ENCODE measurements at places on chromosomes 6 and 20. TPM values are rescaled to one million over a fixed set of nuclear protein-coding genes. Genes with fewer than 3 reads are reported as not detected.
A peak's percentile ranks its signal among the peaks of the same experiment; 100 is the strongest.

DNA sequence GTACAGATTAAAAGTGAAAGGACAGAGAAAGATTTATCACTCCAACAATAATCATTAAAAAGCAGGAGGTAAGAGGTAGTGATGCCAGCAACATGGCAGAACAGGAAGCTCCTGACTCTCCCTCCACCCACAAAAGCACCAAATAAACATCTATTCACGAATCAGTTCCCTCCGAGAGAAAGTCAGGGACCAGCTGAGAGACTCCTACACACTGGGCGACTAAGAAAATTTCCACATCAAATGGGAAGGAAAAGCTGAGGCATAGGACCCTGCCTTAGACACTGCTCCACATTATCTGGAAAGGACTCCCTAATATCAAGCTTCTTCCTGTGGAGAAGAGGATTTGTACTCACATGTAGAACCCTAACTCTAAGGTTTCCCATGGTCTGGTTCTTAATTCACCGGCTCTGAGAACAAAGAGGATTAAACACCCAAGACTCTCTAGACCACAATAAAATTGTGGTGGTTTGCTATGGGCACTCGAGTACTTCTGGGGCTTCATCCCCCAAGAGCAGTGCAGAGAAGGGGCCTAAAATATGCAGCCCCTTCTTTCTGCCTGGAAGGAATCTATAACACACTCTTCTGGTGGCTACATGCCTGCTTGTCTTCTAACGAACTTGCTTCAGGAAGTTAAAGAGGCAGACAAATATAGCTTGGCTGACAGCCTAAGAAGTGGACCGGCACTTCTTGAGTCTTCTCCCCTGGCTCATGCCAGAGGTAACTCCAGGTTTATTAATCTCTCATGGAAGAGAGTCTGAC is 29.4 kb upstream of the ASF1A start:
- no peak for DNase-seq

- DNase-seq, result no peak
Measured at GRCh38 chr6:158374020-158374419, 61.8 kb downstream of the TULP4 start.

DNA sequence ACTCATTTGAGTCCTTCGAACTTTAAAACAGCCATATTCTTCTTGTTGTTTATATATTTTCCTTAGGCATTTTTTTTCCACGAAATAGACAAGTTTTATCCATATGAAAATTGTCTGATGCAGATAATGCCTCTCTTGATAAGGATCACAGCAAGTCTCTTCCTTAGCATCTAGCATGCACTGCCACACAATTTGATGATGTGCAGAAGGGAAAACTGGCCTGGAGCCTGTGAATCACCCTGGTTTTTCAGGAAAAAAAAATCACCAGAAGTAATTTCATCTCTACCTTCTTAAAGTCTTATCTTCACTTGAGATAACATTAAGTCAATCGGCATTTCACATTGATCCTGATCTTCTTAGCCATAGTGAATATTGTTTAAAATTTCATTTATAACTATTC is 199.8 kb downstream of the TENT5A start:
- DNase-seq, result no peak

GRCh38 chr6:12608016-12608860 is 108.3 kb upstream of the PHACTR1 start:
- DNase-seq, result no peak

DNA sequence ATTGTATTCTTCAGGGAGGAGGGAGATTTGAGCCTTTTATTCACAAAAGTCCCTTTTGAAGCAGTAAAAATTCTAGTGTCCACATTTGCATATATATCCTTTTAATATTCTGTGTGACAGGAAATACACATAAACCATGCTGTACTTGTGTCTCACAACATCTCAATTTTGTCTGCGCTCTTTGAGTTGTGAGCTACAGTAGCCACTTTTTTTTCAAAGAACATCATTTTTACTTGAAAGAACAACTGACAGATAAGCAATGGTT is 21.3 kb downstream of the LMBRD1 start:
- DNase-seq, result no peak

- DNase-seq, result no peak
Measured at GRCh38 chr6:6569811-6570164, 18.7 kb upstream of the LY86 start.

GRCh38 chr20:5843054-5843592 is 92.9 kb downstream of the SHLD1 start:
- DNase-seq, result no peak

GRCh38 chr6:122736616-122737015 is 42.9 kb upstream of the FABP7 start:
- DNase-seq, result no peak

DNA sequence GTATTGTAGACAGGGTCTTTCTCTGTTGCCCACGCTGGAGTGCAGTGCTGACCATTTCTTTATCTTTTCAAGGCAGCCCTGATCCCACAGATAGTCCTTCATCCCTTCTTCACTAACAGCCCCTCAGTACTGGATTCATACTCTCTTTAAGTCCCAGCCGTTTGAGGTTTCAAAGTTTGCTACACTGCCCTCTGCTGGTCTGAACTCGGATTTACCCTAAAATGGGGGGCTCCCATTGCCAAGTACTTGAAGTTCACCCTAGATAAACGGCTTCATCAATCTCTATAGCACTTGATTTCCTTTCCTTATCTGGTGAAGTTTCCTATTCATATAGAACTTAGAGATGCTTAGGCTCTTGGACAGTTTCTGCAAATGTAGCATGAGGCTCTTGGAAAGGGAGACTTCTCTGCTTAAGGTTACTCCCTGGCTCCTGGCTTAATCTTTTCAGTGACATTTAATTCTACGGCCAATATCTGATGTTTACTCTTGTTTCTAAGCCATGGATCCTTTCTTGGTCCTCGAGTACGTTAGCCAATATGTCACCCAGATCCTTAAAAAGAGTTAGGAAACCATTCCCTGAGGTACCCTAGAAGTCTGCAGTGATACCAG is 21.4 kb upstream of the PREP start:
- no peak for DNase-seq

GRCh38 chr6:139764498-139764986 is 390.1 kb upstream of the CITED2 start:
- DNase-seq, result peak; percentile 94

DNA sequence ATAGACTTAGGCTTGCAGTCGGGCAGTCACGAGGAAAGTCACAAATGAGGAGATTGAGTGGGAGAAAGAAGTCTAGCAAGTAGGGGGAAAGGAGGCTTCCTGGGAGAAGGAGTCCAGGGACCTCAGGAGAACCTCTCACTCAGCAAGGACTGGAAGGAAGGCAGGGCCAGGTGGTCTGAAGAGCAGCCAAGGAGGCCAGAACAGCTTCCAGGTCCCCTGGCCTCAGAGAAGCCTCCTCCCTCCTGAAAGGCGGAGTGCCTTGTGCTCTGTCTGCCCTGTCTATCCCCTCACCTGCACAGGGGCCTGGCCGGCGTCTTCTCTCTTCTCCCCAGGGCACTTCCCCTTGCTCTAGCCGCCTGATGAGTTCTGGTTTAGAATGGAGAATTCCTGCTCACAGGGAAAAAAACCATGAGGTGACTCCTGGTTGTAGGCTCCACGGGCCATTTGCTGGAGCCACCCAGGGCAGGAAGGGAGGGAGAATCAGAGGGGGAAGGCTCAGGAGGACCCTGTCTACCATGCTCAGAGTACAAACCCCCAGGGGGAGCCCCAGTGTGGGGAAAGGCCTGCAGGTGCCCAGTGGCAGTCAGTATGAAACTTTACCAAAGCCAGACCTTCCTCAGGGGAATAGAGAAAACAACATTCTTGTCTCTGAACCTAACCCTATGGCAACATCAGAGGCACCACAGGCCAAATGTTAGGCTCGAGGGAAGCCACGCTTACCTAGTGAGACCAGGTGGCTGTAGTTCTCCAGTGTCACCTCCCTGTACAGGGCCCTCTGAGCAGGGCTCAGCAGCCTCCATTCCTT is 11.2 kb downstream of the ZNF337 start:
- no peak for DNase-seq

The TFAP2C gene
- polyA plus RNA-seq, result not detected

The RIPOR3 gene
- polyA plus RNA-seq, result 11.5 TPM

The ABHD16B gene
- polyA plus RNA-seq, result not detected

Measured in AG04450 (cell line).